ENCODE measurements at places on chromosomes 16 and 17. TPM values are rescaled to one million over a fixed set of nuclear protein-coding genes. Genes with fewer than 3 reads are reported as not detected.

Gene HEATR3
- total RNA-seq, result 25.1 TPM

DNA sequence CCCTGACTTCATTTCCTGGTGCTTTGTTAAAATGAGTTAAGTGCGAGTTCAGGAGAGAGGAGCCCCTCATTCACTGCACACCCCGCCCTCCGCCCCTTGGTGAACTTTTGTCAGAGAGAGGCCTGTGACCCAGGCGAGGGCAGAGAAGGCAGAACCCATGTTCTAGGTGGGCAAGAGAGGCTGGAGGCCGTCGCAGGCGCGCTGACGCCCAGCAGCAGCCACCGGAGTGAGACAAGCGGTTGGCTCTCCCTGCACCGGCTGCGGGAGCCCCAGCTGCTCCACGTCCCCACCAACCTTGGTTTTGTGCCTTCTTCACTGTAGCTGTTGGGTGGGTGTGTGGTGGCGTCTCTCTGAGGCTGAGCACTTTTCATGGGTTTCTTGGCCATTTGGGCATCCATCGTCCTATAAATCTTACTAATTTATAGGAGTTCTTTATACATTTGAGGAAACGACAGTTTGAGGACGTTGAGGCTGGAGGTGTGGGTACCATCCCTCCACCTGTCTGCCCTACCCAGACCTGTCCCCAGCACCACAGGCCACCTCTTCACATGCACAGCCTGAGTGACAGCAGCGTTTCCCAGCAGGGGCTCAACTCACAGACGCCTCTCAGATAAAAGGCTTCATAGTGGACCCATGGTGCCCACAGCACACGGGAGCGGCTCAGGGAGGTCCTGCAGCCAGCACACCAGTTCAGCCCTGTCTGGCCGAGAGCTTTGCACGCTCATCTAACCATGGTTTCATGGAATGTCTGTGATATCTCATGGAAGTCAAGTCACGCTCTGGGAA, 45.2 kb upstream of the CBFA2T3 start:
- H3K36me3 ChIP-seq, result no peaks in the 10 kb centered on the region
- DNase-seq, result no peak
- no peaks in the 10 kb centered on the region for H3K4me1 ChIP-seq

- H3K27ac ChIP-seq, result no peak overlapping the region
- no peak overlapping the region for H3K4me3 ChIP-seq
- DNase-seq, result no peak
- H3K4me1 ChIP-seq, result no peaks in the 10 kb centered on the region
- H3K36me3 ChIP-seq, result no peaks in the 10 kb centered on the region
These were observed 20.1 kb downstream of the RAB40B start for GRCh38 chr17:82678265-82678891.

DNA sequence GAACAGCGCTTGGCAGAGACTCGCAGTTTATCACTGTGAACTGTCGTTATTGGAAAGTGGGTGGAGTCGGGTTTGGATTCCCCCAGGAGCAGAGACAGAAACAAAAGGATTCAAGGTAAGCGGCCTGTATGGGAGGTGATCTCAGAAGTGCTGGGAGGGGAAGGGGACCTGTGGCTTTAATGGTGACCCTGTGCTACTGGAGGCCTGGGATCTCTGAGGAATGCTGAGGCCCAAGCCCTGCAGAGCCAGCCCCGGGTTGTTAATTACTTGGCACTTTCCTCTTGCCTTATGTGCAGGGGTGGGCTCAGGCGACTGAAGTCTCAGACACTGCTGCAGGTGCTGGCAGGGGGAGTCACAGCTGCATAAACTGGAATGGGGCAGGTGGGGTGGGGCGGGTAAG, 27.4 kb downstream of the IRF8 start:
- H3K4me3 ChIP-seq, result no peak overlapping the region
- H3K27me3 ChIP-seq, result peaks cover 75% of the 10 kb centered on the region
- H3K4me1 ChIP-seq, result no peaks in the 10 kb centered on the region
- no peak for DNase-seq
- no peaks in the 10 kb centered on the region for H3K36me3 ChIP-seq

DNA sequence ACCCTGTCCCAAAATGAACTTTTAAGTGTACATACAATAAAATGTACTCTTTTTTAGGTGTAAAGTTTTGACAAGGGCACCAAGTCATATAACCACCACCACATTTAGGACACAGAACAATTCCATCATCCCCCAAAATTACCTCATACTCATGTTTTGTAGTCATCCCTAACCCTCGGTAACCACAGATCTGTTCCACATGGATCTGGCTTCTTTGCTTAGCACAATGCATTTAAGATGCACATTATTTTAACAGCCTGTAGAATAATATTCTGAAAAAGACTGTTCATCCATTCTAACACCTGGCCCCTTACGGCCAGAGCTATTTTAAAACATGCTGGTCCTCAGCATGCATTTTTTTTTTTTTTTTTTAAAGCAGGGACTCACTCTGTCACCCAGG, 25.2 kb upstream of the CFAP20 start:
- DNase-seq, result peak; percentile 22
- no peaks in the 10 kb centered on the region for H3K4me1 ChIP-seq
- no peak overlapping the region for H3K27ac ChIP-seq
- H3K4me3 ChIP-seq, result no peak overlapping the region
- no peaks in the 10 kb centered on the region for H3K27me3 ChIP-seq
- no peaks in the 10 kb centered on the region for H3K36me3 ChIP-seq

Gene SHISA9
- not detected for total RNA-seq

DNA sequence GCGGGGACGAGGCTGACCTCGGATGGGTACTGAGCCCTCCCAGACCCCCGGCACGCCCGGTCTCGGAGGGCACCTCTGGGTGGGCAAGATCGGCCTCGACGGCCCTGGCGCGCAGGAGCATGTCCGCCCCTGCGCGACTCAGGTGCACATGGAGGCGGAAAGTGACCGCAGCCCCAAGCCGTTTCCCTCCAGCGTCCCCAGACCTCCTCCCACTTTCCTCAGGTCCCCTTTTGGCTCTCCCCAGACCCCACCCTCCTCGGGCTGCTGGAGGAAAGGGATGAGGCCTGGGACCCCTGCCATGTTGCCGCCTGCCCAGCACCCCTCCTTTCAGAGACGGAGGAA, 10.0 kb downstream of the RPL19 start:
- H3K27ac ChIP-seq, result no peak overlapping the region
- H3K36me3 ChIP-seq, result peaks cover 1% of the 10 kb centered on the region
- peaks cover 7% of the 10 kb centered on the region for H3K4me1 ChIP-seq
- DNase-seq, result no peak

- H3K27me3 ChIP-seq, result no peaks in the 10 kb centered on the region
- H3K4me1 ChIP-seq, result peaks cover 3% of the 10 kb centered on the region
- no peak overlapping the region for H3K4me3 ChIP-seq
- DNase-seq, result no peak
- peaks cover 38% of the 10 kb centered on the region for H3K36me3 ChIP-seq
These were observed 22.5 kb downstream of the RPA1 start for GRCh38 chr17:1852327-1852726.

GRCh38 chr17:80259457-80260068, 1.1 kb upstream of the RNF213 start:
- no peaks in the 10 kb centered on the region for H3K27me3 ChIP-seq
- no peaks in the 10 kb centered on the region for H3K36me3 ChIP-seq
- peak overlapping the region; percentile 74 for H3K27ac ChIP-seq
- peak overlapping the region; percentile 66 for H3K4me3 ChIP-seq
- DNase-seq, result peak; percentile 47

DNA sequence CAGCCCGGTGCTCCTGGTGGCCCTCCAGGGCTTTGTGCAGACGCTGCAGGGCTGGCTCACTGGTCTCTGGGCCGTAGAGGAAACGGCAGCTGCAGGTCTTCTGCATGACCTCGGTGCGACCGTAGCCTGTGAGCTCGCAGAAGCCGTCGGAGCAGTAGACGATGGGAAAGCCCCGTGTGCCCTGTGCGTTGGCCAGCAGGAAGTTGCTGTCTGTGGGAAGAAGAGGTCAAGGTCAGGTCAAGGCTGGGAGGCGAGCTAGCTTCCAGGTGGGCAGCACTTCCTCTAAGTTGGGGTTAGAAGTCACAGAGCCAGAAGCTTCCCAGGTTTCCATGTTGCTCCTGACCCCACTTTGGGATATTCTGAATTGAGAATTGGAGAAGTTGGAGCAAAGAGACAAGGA, 2.1 kb downstream of the KCNH4 start:
- H3K27me3 ChIP-seq, result peaks cover 5% of the 10 kb centered on the region
- no peaks in the 10 kb centered on the region for H3K36me3 ChIP-seq
- DNase-seq, result no peak
- no peak overlapping the region for H3K4me3 ChIP-seq
- H3K4me1 ChIP-seq, result peaks cover 7% of the 10 kb centered on the region

DNA sequence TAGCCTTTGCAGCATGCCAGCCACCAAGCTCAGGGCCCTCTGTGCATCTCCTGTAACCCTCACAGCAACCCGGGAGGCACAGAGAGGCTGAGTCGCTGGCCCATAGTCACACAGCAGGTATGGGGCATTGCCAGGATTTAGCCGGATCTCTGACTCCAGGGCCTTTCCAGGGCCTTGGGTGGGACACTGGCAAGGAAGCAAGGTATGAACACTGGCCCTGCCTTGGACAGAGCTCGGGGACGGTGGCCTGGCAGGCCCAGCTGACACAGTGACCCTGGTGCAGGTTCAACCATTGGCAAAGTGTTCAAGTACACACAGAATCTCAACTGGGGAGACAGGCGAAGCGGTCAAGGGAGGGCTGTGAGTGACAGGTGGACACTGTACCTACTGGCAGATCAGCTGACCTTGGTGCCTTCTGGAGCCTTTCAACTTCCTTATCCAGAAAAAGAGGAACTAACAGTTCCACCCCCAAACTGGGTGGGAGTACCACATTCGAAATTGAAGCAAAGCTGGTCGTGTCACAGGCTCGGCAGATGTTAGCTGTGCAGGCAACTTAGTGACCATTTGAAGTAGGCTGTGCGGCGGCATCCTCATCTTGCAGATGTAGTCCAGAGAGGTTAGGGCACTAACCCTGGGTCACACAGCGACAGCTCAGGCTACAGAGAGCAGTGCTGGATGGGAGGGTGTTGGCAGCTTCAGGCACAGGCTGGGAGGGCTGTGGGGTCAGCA, 287.4 kb downstream of the SEC14L1 start:
- H3K4me3 ChIP-seq, result 0 out of 2 replicates have a peak overlapping the region, but pooled peaks have one; percentile 18
- H3K36me3 ChIP-seq, result no peaks in the 10 kb centered on the region
- peak overlapping the region; percentile 75 for H3K27ac ChIP-seq
- no peaks in the 10 kb centered on the region for H3K27me3 ChIP-seq

GRCh38 chr17:47873200-47874090, 22.5 kb upstream of the SP6 start:
- DNase-seq, result no peak
- no peak overlapping the region for H3K27ac ChIP-seq
- peaks cover 18% of the 10 kb centered on the region for H3K4me1 ChIP-seq
- H3K36me3 ChIP-seq, result no peaks in the 10 kb centered on the region
- no peak overlapping the region for H3K4me3 ChIP-seq

Gene FOXC2
- total RNA-seq, result 0.51 TPM

DNA sequence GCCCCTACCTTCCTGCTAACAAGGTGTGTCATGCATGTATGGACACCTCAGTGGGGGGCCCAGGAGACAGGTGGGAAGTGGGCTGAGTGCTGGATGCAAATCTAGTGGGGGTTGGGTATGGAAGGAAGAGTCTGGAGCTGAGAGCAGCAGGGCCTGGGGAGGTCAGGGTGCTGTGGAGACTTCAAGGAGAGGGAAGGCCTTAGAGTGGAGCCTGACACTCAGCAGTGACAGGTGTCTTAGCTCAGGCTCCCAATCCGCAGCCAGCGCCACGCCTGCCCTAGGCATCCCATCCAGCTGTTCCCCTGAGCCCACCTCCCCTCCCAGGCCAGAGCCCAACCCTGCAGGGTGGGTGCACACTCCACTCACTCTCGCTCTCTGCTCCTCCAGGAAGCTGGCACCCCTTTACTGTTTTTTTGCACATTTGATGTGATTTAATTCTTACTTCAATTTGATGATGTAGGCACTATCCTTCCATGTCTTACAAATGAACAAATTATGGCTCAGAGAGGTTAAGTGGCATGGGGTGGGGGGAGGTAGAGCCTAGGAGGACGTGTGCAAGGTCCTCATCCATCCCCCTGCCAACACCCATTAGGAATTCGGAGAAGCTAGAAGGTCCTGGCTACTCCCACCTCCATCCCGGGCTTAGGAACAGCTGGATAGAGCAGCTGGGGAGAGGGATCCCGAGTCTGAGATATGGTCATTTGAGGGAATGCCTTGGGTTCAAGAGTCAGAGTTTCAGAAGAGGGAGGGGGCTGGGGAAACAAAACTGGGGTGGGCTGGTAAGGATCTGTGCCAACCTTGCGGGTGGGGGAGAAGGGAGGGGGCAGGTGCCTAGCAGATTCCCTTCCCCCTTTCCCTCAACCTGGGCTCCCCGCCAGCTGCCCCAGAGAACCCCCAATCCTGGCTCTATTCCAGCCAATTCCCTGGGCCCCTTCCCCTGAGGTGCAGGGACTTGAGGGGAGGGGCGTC, 2.1 kb downstream of the FAM171A2 start:
- H3K36me3 ChIP-seq, result no peaks in the 10 kb centered on the region
- H3K27me3 ChIP-seq, result peaks cover 9% of the 10 kb centered on the region
- no peak for DNase-seq

DNA sequence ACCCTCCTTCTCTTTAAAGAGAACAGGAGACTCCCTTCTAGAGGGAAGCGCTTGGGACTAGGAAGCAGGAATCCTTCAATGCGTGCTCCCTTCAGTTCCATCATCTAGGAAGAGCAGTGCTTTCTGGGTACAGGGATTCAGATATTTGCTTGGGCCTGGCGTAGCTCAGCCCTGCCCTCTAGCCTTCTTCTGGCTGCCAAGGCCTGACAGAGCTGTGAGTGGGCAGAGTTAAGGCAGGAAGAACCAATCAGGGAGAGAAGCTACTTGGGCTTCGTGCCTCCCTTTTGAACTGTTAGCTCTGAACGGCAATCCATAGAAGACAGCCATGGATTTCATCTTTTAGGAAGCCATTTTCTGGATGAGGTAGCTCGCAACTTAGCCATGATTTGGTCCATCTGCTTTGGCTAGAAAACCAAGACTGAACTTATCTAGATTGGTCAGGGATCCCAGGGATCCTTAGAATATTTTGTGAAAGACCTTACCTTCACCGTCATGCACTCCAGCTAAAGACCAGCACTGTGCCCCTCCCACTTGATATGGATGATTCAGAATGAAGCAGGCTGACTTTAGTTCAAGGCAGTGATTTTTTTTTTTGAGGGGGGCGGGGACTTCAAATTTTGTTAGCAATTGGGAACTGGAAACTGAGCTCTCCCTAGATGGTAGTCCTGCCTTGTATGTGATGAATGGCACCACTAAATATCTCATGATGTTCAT, 2.5 kb upstream of the CORO6 start:
- H3K27me3 ChIP-seq, result no peaks in the 10 kb centered on the region
- H3K27ac ChIP-seq, result peak overlapping the region; percentile 71
- no peaks in the 10 kb centered on the region for H3K36me3 ChIP-seq
- peak overlapping the region; percentile 16 for H3K4me3 ChIP-seq
- DNase-seq, result peak; percentile 91
- H3K4me1 ChIP-seq, result peaks cover 8% of the 10 kb centered on the region

Gene NPIPB6
- 0.32 TPM for total RNA-seq

- no peaks in the 10 kb centered on the region for H3K27me3 ChIP-seq
- no peak overlapping the region for H3K4me3 ChIP-seq
- no peaks in the 10 kb centered on the region for H3K36me3 ChIP-seq
- DNase-seq, result no peak
- H3K4me1 ChIP-seq, result no peaks in the 10 kb centered on the region
These were observed 11.0 kb upstream of the PMFBP1 start for GRCh38 chr16:72182976-72183375.

- H3K4me1 ChIP-seq, result no peaks in the 10 kb centered on the region
- no peak overlapping the region for H3K4me3 ChIP-seq
- H3K27ac ChIP-seq, result no peak overlapping the region
- H3K36me3 ChIP-seq, result no peaks in the 10 kb centered on the region
- no peak for DNase-seq
These were observed 3.6 kb upstream of the ITGAX start for GRCh38 chr16:31351246-31351941.

Data from GM23248 (cell line).